ENCODE measurements at places on chromosomes 6 and 20.

DNA sequence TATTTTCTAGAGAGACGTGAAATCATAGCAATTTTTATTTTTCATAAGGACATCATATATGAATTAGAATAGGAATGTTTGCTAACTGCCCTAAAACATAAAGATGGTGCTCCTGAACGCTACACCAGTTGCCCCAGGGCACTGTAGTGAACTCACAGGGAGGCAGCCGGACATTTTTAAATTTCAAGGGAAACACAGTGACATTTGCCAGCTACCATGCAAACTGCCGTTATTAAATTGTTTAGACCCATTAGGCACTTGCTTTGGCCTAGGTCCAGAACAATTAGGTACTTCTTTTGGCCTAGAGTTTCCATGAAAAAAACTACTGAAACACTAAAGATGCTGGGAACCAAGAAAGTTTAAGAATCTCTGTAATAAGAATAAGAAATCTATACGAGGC is 24.9 kb upstream of the CFAP206 start:
- DNase-seq, result no peak

DNA sequence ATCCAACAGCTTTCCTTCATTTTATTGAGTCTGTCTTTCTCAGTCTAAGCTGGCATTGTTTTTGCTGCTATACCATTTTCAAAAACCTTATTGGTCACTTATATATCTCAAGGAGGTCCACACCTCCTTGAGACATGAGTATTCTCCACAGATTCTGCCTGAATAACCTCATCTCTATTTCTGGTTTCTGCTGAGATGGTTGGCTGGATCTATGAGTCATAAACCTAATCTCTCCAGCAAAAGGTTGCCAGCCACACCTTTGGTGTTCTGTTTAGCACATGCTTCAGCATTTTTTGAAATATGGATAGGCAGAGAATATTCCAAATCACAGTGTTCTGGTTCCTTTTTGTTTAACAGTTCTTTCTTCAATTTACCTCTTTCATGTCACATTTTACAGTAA is 40.8 kb upstream of the TMEM244 start:
- DNase-seq, result no peak

- no peak for DNase-seq
Measured at GRCh38 chr6:103874575-103874974, 985.1 kb downstream of the HACE1 start.

- no peak for DNase-seq
Measured at GRCh38 chr6:107185391-107185970, 70.2 kb upstream of the BEND3 start.

GRCh38 chr6:147099974-147100373 is 104.2 kb upstream of the STXBP5 start:
- DNase-seq, result no peak

GRCh38 chr20:57707320-57707719 is 2.5 kb downstream of the PMEPA1 start:
- DNase-seq, result no peak

DNA sequence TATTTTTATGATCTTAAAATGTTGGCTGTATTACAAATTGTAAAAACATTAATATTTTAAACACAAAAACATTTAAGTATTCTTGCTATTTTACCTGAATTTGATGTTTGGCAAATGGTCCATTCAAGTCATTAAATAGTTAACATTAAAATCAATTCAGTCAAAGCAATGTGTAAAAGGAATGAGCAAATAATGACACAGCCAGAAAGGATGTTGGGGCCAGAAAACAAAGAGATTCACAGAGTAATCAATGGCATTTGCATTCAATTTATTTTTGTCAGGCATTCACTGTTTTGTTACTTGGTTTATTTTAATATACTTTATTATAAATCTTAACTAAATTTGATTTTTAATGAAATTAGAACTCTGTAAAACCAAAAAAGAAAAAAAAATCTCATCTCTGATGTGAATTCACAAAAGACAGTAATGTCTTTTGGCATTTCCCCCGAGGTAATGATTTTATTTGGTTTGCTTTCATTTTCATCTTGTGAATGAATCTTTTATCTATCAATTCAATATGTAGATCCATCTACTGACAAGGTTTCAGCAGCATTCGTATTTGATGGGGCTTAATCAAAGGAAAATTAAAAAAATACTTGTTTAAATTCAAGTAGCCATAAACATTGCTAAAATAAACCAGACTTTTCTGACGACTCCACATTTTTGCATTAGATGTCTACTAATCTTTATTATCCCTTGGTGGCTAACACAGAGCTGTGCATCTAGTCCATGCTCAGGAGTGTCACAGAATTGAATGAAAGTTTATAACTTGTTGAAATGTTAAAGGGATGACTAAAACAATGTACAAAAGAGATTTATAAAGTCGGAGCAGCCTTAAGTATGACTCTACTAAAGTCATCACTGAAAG is 866.7 kb upstream of the GJE1 start:
- DNase-seq, result no peak

- DNase-seq, result no peak
Measured at GRCh38 chr6:35967076-35967774, 46.3 kb upstream of the SRPK1 start.

GRCh38 chr6:3195695-3196497 is 31.6 kb downstream of the TUBB2B start:
- DNase-seq, result no peak

- DNase-seq, result no peak
Measured at GRCh38 chr20:3105256-3106137, 21.0 kb upstream of the AVP start.

GRCh38 chr20:55586610-55587009 is 418.7 kb downstream of the CBLN4 start:
- no peak for DNase-seq

DNA sequence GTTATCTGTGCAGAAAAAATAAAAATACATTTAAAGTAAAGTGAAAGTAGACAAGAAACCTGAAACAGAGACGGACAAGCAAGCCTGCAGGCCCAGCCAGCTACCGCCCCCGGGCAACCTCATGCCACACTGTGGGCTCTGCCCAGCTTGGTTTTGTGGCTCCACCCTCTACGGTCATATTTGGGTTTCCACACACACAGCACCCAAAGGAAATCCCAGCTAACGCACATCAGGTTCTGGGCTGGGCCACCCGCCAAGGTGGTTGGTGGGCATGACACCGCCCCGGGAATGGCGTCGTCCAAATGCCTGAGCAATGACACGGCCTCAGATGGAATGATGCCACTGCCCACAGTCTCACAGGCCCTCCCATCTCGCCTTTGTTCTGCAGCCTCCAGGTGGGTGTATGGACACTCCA is 22.9 kb downstream of the FAM110A start:
- no peak for DNase-seq

- no peak for DNase-seq
Measured at GRCh38 chr6:157143890-157144798, 179.2 kb downstream of the TMEM242 start.

GRCh38 chr6:37714836-37715420 is 17.2 kb upstream of the MDGA1 start:
- no peak for DNase-seq

DNA sequence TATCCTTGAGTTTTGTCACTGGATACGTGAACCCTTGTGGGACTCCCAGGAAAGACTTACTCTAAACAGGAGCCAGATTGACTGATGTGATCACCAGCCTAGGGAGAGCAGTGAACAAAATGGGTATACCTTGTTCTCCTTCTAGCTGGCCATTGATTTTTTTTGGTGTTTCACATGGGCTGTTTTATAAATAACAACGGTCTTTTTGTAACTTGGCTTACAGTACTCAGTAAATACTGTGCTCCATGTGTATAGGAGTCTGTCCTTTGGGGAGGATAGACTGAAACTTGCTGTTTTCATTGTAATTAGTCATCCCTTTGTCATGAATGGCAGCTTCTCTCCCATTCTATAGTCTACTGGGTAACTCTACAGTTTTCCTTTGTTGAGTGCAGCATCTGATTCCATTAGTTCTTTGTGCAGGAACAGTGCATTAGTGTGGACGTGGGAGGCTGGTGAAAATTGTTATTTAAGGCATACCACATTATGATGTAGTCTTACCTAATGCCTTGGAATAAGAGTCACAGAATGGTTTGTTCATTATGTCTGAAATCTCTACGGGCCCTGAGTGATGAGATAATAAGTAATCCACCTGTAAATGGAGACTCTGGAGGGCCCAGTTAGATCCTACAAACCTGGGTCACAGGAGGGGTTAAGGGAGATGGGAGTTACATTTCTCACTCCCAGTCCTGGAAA is 89.5 kb downstream of the TIAM2 start:
- DNase-seq, result no peak

GRCh38 chr20:62618611-62619529 is 23.4 kb upstream of the SLCO4A1 start:
- DNase-seq, result no peak

DNA sequence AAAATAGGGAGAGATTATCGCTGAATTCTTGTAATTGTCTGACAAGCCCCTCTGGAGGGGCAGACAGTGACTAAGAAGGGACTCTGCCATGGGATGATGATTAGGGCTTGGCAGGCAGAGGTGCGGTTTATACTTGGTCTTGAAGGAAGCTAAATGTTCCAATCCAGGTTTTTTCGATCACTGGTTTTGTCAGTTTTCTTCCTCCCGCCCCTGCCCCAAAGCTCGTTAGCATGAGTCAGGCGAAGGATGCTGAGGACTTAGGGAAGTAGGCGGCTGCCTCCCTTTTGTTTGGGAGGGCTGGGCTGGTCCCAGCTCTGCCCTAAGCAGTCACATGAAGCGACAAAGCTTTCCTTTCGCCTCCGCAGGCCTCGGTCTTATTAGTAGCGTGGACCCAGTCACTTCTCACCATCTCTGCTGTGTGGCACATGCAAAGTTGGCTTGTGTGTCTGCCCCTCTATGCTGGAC is 314.2 kb downstream of the CDC5L start:
- DNase-seq, result no peak

DNA sequence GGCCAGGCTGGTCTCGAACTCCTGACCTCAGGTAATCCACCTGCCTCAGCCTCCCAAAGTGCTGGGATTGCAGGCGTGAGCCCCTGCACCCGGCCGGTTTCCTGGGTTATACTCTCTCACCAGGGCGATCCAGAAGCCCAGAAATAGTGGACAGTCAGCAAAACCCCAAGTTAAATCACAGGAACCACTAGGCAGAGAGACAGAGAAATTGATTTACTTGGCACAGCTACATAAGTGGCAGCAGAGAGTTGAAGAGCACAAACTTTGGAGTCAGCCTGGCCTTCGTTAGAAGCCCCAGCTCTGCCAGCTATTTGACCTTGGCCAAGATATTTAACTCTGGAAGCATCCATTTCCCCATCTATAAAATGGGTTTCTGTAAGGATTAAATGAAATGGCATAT is 32.7 kb downstream of the MTRES1 start:
- DNase-seq, result no peak

- no peak for DNase-seq
Measured at GRCh38 chr6:124560873-124561567, 401.2 kb upstream of the RNF217 start.

DNA sequence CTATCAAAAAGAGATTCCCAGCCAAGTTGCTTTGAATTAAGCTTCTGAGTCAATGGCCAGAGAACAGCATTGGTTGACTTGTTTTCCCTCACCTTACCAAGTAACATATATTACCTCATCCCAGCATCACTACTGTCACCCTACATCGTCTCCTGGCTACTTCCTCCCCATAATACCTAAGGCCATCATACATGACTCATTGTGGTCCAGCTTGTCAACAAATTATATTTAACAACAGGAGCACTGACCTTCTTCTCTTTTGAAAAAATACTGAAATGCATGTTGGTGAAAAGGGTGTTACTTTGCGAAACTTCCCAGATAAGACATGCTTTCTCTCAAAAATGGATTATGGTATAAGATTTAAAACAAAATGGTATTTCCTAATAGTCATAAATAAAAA is 106.9 kb downstream of the TBX18 start:
- DNase-seq, result no peak

GRCh38 chr6:18245642-18246041 is 18.7 kb downstream of the DEK start:
- no peak for DNase-seq

GRCh38 chr6:170032706-170033309 is 258.1 kb downstream of the DLL1 start:
- DNase-seq, result no peak

GRCh38 chr6:3364391-3364790 is 92.5 kb downstream of the SLC22A23 start:
- no peak for DNase-seq

DNA sequence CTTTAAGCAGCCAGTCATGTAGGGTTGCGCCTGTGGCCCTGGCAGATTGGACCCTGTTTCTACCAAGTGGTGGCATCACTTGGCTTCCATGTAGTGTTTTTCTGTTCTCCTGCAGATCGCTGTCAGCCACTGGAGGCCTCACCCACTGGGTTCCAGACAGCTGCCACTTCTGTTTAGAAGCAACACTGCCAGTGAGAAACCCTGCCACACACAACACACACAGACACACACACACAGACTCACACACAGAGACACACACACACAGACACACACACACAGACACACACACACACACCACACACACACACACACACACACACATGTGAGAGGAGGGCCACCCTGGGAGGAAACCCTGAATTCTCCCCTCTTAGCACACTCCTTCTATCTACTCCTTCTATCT is 51.8 kb downstream of the UTRN start:
- DNase-seq, result no peak

- no peak for DNase-seq
Measured at GRCh38 chr6:7341989-7342742, 29.2 kb upstream of the SSR1 start.

- no peak for DNase-seq
Measured at GRCh38 chr6:82251942-82252341, 4.4 kb upstream of the IBTK start.

DNA sequence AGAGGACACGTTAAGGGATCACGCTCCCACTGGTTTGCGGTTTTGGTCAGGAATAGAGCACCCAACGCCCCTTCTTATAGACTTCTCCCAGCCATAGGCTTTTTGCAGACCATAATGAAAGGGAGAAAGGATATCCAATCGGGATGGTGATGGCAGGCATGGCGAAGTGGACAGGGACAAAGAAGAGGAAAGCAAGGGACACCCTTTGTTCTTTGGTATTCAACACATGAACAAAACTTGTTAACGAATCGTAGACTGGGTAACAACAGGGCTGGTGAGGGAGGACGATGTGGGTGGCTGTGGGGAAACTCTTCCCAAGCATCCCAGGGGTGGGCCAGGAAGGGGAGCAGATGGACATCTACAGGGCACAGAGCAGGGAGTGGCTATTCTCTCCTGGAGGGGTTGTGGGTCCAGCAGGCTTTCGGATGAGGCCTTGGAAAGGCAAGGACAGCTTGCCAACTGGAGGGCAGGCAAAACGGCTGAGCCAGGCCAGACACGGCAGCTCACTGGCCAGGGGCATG is 1.4 kb upstream of the HSP90AB1 start:
- no peak for DNase-seq

DNA sequence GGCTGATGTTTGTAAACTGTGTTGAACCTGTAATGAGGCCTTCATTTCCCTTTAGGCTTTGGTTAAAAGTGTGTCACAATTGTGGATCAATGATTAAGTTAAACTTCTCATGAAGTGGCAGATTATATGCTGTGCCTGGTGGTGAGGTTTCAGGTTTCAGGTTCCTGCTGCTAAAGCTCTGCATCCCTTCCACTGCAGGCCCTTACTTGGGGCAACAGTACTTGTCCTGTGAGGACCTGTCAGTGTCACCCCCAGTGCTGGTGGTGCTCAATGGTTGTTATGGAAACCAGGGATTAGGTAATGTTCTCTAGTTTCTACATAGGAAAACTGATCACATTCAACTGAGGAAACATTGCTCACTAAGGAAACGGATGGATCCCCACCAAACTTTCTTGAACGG is 18.5 kb downstream of the RPP21 start:
- no peak for DNase-seq
